ENCODE measurements at places on chromosomes 12 and 14. TPM values are rescaled to one million over a fixed set of nuclear protein-coding genes. Genes with fewer than 3 reads are reported as not detected.

Gene HSPB8
- 1.3 TPM for total RNA-seq

Gene CCDC198
- total RNA-seq, result 5.4 TPM

Gene PMCH
- total RNA-seq, result not detected

Gene HOXC9
- total RNA-seq, result not detected

Gene BAZ1A
- total RNA-seq, result 30.9 TPM

Gene KERA
- total RNA-seq, result 10.0 TPM

Gene CLEC14A
- total RNA-seq, result 2.9 TPM
